Smooth muscle cell of the coronary artery (primary cell): ENCODE measurements at places on chromosomes 11 and 22. TPM values are rescaled to one million over a fixed set of nuclear protein-coding genes. Genes with fewer than 3 reads are reported as not detected.

HBB gene
- total RNA-seq: not detected in 2 replicates

SCT gene
- not detected in 2 replicates for total RNA-seq

LMNTD2 gene
- total RNA-seq: 0.45 TPM in 1 of 2 replicates, not detected in the other

TALDO1 gene
- 69.4 and 177 TPM in 2 replicates for total RNA-seq

IL18 gene
- 0.08 and 0.12 TPM in 2 replicates for total RNA-seq

PLAAT5 gene
- total RNA-seq: 1.1 TPM in 1 of 2 replicates, not detected in the other

KRTAP5-2 gene
- not detected in 2 replicates for total RNA-seq

CHORDC1 gene
- 27.4 and 78.6 TPM in 2 replicates for total RNA-seq

ANKRD13D gene
- 32.9 and 34.9 TPM in 2 replicates for total RNA-seq

MIOX gene
- not detected in 2 replicates for total RNA-seq

OR5P2 gene
- not detected in 2 replicates for total RNA-seq

CRYBB1 gene
- total RNA-seq: not detected in 2 replicates

LRRC55 gene
- total RNA-seq: not detected in 2 replicates

OR2AG1 gene
- not detected in 2 replicates for total RNA-seq

USP2 gene
- total RNA-seq: under 0.01 TPM in 2 replicates

MYOD1 gene
- total RNA-seq: not detected in 2 replicates

GSTT2B gene
- 5.1 and 9.5 TPM in 2 replicates for total RNA-seq

PRR33 gene
- not detected in 2 replicates for total RNA-seq

ZNF214 gene
- 4.4 and 13.8 TPM in 2 replicates for total RNA-seq

KBTBD3 gene
- 2.3 and 21.1 TPM in 2 replicates for total RNA-seq

TRIM29 gene
- not detected in 2 replicates for total RNA-seq

SLC22A6 gene
- total RNA-seq: not detected in 2 replicates

IGLL1 gene
- not detected in 2 replicates for total RNA-seq

IGF2 gene
- 0.12 and 0.83 TPM in 2 replicates for total RNA-seq

SLC22A9 gene
- not detected in 2 replicates for total RNA-seq

OR5A1 gene
- not detected in 2 replicates for total RNA-seq

CABP7 gene
- not detected in 2 replicates for total RNA-seq

TST gene
- total RNA-seq: 10.5 and 54.4 TPM in 2 replicates

DEUP1 gene
- not detected in 2 replicates for total RNA-seq

ZP1 gene
- 0.12 TPM in 1 of 2 replicates, not detected in the other for total RNA-seq

KLHDC7B gene
- total RNA-seq: under 0.01 and 0.08 TPM in 2 replicates

BCO2 gene
- 0.15 and 1.3 TPM in 2 replicates for total RNA-seq

RNF215 gene
- total RNA-seq: 18.3 and 27.5 TPM in 2 replicates

ADAMTS8 gene
- total RNA-seq: 0.23 and 3.2 TPM in 2 replicates

RFPL2 gene
- total RNA-seq: not detected in 2 replicates

H19 gene
- 2.3 and 523 TPM in 2 replicates for total RNA-seq

SLCO2B1 gene
- under 0.01 TPM in 1 of 2 replicates, not detected in the other for total RNA-seq

RAB38 gene
- total RNA-seq: 1.1 and 1.4 TPM in 2 replicates

TEX12 gene
- total RNA-seq: 0.15 TPM in 1 of 2 replicates, not detected in the other

HSPB2 gene
- 1.2 and 1.9 TPM in 2 replicates for total RNA-seq

ROBO4 gene
- total RNA-seq: 0.35 and 0.53 TPM in 2 replicates

CCDC188 gene
- total RNA-seq: not detected in 2 replicates

NRXN2 gene
- total RNA-seq: 6.6 and 29.0 TPM in 2 replicates
